ENCODE measurements at places on chromosomes 5 and 9.
A peak's percentile ranks its signal among the peaks of the same experiment; 100 is the strongest.

DNA sequence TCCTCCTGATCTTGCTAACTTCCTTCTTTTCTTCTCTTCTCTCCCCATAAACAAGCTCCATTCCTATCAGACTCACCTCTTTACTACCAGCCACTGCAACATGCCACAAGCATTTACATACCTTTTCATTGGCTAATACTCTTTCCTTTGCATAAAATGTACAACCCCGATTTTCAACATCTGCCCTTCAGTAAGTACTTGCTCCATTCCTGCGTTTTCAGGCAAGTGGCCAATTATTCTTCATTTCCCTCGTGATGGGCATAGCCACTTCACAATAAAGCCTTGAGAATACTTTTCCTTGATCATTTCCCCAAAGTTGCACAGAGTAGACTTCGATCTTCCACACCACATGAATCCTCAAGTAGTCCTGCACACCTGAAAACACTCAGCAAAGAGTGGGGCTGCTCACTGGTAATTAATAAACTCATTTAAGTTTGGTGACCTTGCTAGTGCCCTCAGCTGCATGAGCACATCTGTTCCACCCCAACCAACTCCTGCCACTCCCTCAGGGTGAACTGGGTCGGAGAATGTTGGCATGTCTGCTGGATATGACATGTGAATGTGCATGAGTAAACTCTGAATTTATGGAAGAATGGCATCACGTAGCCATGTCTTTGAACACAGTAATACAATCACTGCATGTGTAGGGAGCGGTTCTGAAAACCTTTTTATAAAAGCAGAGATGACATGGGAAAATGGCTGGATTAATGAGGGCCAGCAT lies 535.8 kb downstream of the SEMA5A start:
- no peak for DNase-seq

- no peak for DNase-seq
Measured at GRCh38 chr5:142013734-142014521, 1.1 kb upstream of the GNPDA1 start.

DNA sequence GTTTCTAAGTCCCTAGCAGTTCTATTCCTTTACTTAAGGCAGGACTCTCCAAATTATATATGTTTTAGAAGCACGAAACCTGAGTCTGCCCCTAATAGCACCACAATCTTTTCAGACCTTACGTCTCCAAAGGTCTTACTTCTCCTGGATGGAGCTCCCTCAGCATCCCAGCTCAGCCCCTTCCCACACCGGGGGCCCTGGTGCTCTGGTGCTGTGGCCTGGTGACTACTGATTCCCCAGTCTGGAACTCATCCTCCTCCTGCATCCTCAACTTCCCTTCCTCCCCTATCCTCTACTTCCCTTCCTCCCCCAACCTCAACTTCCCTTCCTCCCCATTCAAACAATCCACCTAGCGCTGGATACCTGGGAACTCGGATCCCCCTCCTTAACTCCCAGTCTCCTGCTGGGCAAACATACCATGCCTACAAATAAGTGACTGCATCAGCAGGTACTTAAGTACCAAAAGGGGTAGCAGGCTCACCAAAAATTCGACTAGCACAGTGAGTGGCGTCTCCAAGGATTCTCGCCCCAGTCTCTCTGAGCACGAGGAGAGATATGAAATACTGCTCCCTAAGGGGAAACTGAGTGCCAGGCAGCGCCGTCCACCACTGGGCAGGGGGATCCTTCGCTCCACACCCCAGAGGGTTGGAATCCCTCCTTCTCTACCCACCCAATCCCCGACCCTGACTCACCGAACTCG lies 831 bp downstream of the IGFBPL1 start:
- peak; percentile 54 for DNase-seq

GRCh38 chr9:91316093-91316492 lies 45.6 kb downstream of the AUH start:
- no peak for DNase-seq

DNA sequence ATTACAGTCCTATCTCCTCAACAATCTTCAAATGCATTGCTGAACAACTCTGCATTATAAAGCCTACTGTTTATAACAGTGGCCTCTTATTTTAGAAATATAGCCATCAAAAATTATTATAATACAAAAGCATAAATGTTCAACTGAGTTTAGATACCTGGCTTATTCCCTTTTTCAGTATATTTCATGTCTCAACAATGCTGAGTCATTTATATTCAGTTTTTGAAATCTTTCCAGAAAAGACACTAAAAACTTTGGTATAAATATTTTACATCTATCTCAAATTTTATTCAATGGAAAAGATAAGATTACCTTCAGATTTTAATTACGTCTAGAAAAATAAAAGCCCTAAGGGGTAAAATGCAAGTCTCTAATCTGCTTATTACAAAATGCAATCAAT lies 37.9 kb downstream of the LURAP1L start:
- DNase-seq: no peak
